Globus pallidus (tissue), 1 donor: ENCODE measurements at places on chromosomes 3 and 15.

GRCh38 chr15:64010719-64011118, 35.6 kb downstream of the DAPK2 start:
- no peak for DNase-seq

GRCh38 chr3:71090207-71090606, 493.3 kb downstream of the FOXP1 start:
- DNase-seq = no peak

DNA sequence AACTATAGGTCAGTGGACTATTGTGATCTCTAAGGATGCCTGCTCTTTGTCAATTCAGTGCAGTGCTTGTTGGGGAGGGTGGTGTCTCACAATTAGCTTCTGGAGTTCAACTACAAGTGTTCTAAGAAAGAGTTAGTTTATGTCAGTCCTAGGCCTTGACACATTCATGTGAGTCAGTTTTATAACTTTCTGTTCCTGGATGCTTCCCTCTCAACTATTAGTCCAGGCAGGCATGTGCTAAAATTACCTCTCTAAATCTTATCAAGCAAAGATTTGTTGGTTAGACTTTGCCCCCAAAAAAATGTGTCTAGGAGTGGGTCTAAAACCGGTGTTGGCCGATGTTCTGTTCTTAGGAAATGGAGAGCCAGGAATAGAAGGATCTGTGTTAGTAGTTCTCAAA, 378.3 kb downstream of the IL5RA start:
- DNase-seq = no peak

- DNase-seq = no peak
Measured at GRCh38 chr3:12825156-12825555, 16.2 kb downstream of the RPL32 start.

- no peak for DNase-seq
Measured at GRCh38 chr15:82100111-82100929, 54.5 kb upstream of the MEX3B start.

GRCh38 chr3:158539414-158540014, 31.5 kb upstream of the MLF1 start:
- peak; percentile 11 for DNase-seq
